Activated naive CD4-positive, alpha-beta T cell treated with anti-CD3 and anti-CD28 coated beads, Interleukin-2, amount 50 U/mL, for 72 hours (primary cell): ENCODE measurements at places on chromosomes 12 and 14. TPM values are rescaled to one million over a fixed set of nuclear protein-coding genes. Genes with fewer than 3 reads are reported as not detected.

Gene GOLT1B
- 29.4 TPM for total RNA-seq

GRCh38 chr12:92721130-92721529 is 18.3 kb downstream of the PLEKHG7 start:
- DNase-seq, result no peak

Gene CLEC1B
- total RNA-seq, result not detected

DNA sequence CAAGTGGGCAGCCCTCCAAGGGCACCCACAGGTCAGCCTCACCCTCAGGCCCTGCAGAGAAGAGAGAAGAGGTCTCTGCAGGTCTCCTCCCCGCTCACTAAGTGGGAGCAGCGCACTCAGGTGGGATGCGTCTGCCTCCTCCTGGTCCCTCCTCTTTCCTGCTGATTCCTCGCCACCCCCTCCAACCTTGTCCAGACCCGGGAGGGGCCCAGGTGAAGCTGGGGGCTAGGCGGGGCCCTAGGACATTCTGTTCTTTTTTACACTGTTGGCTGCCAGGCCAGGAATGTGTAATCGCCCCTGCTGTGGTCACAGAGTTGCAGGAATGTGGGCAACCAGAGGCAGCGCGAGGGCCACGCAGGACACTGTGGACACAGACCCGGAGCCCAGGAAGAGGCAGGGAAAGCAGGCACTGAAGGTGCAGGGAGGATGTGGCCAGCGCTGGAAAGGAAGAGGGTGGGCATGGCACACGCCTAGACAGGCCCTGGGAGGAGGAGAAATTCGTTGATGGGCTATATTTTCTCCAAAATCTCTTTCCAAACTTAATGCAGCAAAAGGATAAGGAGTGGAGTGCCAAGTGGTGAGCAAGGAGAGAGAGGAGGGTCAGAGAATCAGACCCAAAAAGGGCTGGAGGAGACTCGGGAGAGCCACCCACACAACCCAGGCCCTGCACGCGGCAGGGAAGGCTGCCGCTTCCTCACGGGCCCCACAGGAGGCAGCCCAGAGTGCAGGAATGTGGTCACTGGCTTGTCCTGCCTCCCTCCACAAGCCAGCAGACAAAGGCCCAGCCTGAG is 911 bp upstream of the SCNN1A start:
- no peak for DNase-seq
